Activated CD4-positive, alpha-beta T cell treated with anti-CD3 and anti-CD28 coated beads for 36 hours (primary cell): ENCODE measurements at places on chromosomes 7 and 10.

DNA sequence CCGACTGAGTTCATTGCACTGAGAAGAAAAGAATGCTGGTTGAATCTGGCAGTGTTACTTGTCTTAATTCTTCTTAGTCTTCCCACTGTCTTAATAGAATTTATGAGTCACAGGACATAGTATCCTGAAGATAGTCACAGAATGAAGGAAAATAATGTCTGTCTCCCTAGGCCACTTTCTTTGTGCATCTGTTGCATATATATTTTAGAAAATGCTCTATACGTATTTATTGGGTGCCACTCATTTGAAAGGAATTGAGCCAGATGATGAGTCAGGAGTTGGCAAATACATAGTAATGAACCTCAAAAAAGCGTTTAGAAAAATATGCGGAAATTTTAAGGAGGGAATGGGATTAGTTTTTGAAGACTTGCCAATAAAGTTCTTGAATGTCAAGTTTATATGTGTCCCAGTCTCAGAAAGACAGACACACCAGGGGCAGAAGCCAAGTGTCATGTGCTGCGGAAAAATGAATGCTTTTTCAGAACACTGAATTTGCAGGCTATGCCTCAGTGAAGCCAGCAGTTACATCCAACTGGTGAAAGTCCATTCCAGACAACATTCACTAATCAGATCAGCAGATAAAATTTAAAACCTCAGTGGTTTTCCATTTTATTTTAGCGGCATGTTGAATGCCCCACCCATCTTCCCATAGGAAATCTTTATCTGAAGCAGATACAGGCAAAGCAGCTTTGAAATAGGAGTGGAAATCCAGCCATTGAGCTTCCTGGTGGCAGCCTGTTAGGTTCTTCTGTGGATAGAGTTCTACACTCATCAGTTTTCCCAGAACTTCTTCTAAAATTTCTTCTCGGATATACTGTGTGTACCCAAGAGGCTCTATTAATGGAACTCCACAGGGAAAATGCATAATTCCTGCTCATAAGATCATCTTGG lies 308.4 kb downstream of the BICC1 start:
- no peak overlapping the region for H3K27ac ChIP-seq
- no peaks in the 10 kb centered on the region for H3K4me1 ChIP-seq
- DNase-seq: no peak
- H3K36me3 ChIP-seq: no peaks in the 10 kb centered on the region

GRCh38 chr7:114922652-114923402 lies 933 bp downstream of the MDFIC start:
- H3K27ac ChIP-seq: peak overlapping the region; percentile 99
- peak overlapping the region; percentile 89 for H3K4me3 ChIP-seq
- DNase-seq: peak; percentile 68
- peaks cover 59% of the 10 kb centered on the region for H3K4me1 ChIP-seq

- H3K27me3 ChIP-seq: peaks cover 5% of the 10 kb centered on the region
- H3K4me3 ChIP-seq: no peak overlapping the region
- no peak overlapping the region for H3K27ac ChIP-seq
- no peak for DNase-seq
- no peaks in the 10 kb centered on the region for H3K4me1 ChIP-seq
- H3K36me3 ChIP-seq: no peaks in the 10 kb centered on the region
Observed at GRCh38 chr7:156222151-156222550, 409.9 kb upstream of the SHH start.

- no peaks in the 10 kb centered on the region for H3K27me3 ChIP-seq
- peak overlapping the region; percentile 48 for H3K4me3 ChIP-seq
- no peak for DNase-seq
- H3K4me1 ChIP-seq: peaks cover 57% of the 10 kb centered on the region
- H3K36me3 ChIP-seq: peaks cover 24% of the 10 kb centered on the region
Observed at GRCh38 chr10:102268375-102268888, 23.1 kb downstream of the GBF1 start.

DNA sequence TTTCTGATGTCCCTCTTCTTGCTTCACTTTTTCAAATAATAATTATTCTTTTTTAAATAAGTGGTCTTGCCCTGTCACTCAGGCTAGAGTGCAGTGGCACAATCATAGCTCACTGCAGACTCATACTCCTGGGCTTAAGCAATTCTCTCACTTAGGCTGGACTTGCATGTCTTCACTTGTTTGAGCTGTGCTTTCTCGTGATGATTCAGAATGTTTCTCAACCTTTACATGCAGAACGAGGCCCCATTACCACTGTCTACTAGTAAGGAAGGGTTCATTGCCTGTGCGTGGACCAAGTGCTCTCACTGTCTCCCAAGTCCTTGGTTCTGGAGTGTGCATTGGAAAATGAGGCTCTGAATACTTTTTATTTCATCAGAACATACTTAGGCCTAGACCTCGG lies 468.6 kb upstream of the COBL start:
- H3K4me3 ChIP-seq: no peak overlapping the region
- H3K36me3 ChIP-seq: no peaks in the 10 kb centered on the region
- no peaks in the 10 kb centered on the region for H3K4me1 ChIP-seq
- no peak overlapping the region for H3K27ac ChIP-seq
- no peaks in the 10 kb centered on the region for H3K27me3 ChIP-seq

DNA sequence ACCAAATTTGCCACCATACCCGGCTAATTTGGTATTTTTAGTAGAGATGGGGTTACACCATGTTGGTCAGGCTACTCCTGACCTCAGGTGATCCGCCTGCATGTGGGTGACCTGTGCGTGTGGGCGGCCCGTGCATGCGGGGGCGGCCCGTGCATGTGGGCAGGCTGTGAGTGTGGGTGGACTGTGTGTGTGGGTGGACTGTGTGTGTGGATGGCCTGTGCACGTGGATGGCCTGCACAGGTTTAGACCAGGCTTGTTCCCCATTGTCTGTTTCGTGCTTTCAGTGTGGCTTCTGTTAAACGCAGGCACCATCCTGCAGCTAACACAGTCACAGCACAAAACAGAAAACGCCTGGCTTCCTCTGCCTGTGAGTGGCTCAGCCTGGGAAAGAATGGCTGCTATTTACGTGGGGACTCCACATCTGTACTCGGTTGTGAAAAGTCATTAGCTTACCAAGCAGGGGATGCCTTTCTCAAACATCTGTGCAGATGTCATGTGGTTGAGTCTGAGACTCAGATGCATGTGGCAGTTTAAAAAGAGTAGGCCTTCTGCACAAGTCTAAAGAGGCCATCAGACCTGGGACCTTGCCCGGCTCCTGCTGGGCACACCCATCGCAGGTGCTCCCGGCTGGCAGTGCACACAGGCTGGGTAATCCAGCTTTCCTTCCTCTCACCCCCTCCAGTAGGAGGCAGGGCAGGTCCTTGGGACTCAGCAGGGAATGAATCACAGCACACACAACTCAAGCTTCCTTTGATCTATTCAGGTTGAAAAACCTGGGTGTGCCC lies 91.6 kb downstream of the COBL start:
- no peaks in the 10 kb centered on the region for H3K27me3 ChIP-seq
- H3K4me3 ChIP-seq: no peak overlapping the region
- no peaks in the 10 kb centered on the region for H3K36me3 ChIP-seq
- H3K4me1 ChIP-seq: no peaks in the 10 kb centered on the region

GRCh38 chr10:118511711-118512110 lies 83.7 kb downstream of the PRLHR start:
- DNase-seq: no peak
- no peak overlapping the region for H3K27ac ChIP-seq
- no peak overlapping the region for H3K4me3 ChIP-seq
- H3K36me3 ChIP-seq: no peaks in the 10 kb centered on the region
- peaks cover 9% of the 10 kb centered on the region for H3K27me3 ChIP-seq
